ENCODE measurements at places on chromosomes 5 and 9.
A peak's percentile ranks its signal among the peaks of the same experiment; 100 is the strongest.

DNA sequence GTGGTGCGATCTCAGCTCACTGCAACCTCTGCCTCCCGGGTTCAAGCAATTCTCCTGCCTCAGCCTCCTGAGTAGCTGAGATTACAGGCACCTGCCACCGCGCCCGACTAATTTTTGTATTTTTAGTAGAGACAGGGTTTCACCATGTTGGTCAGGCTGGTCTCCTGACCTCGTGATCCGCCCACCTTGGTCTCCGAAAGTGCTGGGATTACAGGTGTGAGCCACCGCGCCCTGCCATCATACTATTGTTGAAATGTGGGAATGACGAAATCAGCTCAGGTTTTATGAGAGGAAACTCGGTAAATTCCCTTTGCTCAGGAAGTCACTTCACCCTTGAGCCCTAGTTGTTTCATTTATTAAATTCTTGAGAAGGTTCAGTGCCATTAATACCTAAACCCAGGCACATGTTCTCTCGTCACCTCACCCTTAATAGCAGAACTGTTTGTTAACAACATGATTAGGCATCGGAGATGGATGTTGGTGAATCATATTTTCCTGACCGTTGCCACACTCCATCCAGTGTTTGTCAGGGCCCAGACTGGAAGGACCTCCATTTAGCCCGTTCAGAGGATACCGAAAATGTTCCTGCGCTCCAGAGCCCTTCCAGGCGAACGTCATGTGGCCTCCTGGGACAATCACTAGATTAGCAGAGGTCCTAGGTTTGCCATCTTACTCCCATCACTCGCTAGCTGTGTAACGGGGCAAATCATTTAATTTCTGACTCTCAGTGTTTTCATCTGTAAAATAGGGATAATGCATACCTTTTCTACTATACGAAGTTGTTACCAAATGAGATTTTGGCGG lies 20.0 kb upstream of the CREBRF start:
- no peak for DNase-seq

DNA sequence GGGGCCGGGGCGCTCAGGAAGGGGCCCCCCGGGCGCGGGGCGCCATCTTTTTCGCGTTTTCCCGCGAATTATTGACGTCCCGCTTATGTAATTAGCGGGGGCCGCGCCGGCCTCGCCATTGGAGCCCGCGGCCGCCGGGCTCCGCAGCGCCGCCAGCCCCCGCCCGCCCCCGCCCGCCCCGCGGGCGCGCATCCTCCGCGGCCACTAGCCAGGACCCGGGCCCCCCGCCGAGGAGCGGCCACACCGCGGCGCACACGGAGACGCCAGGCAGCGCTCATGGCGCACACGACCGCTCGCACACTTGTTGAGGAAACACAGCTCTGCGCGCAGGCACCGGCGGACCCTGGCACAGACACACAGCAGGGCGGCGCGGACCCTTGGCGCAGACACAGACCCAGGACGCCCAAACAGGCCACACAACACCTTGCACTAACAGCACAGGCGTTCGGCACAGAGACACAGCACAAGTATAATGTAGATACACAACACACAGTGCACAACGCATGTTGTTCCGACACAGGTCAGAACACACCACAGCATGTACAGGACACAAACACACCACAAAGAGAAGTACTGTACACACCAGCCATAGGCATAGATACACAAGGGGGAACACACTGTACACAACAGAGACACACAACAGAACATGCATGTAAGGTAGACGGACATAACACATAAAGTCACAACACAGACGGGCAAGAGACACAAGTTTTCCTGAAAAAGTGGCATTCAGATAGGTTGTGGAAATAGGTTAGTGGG lies 467 bp upstream of the PHF19 start:
- DNase-seq: peak; percentile 46

DNA sequence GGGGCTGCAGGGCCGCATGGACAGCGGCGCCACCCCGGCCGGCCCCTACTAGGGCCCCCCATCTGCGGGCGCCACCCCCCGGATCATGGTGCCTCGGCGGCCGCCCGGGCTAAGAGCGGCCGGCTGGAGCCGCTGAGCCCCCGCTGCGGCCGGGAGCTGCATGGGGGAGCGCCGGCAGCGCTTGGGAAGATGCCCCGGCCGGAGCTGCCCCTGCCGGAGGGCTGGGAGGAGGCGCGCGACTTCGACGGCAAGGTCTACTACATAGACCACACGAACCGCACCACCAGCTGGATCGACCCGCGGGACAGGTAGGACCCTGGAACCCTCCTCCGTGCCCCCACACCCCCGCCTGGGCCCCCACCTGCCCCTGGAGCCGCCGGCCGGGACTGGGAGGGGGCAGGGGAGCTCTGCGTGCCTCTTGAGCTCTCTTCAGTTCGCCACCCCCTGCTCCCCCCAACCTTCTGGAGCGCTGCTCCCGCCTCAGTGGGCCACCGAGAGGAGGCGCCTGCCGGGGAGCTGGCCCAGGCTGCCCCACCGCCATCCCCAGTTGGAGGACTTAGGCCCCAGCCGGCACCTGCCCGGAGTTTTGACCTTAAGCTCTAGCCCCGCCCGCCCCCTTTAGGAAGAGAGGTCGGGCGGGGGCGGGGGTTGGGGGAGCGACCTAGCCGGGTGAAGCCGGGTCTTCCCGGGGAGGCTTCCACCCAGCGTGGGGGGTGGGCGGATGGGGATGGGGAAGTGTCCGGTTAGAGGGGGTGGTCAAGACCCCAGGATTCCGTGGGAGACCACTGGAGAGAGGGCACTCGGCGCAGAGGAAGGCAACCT lies 730 bp downstream of the WWC1 start:
- no peak for DNase-seq

GRCh38 chr5:177496070-177496726 lies 1.2 kb downstream of the PDLIM7 start:
- DNase-seq: peak; percentile 45

- DNase-seq: no peak
These were observed 83.7 kb upstream of the SLC27A6 start for GRCh38 chr5:128881502-128882018.

- no peak for DNase-seq
These were observed 4.4 kb upstream of the CD180 start for GRCh38 chr5:67200809-67201562.

Data from cerebellar cortex (tissue), 1 donor.